Activated CD8-positive, alpha-beta memory T cell treated with anti-CD3 and anti-CD28 coated beads, Interleukin-2, amount 50 U/mL, for 48 hours (primary cell): ENCODE measurements at places on chromosomes 2 and 18.

- DNase-seq, result no peak
Measured at GRCh38 chr18:13412017-13412416, 193.5 kb downstream of the LDLRAD4 start.

GRCh38 chr2:154336201-154336600 lies 362.3 kb upstream of the KCNJ3 start:
- DNase-seq, result no peak

- DNase-seq, result no peak
Measured at GRCh38 chr2:212343167-212343566, 195.4 kb downstream of the ERBB4 start.

- no peak for DNase-seq
Measured at GRCh38 chr2:100817388-100817985, 2.5 kb upstream of the NPAS2 start.

DNA sequence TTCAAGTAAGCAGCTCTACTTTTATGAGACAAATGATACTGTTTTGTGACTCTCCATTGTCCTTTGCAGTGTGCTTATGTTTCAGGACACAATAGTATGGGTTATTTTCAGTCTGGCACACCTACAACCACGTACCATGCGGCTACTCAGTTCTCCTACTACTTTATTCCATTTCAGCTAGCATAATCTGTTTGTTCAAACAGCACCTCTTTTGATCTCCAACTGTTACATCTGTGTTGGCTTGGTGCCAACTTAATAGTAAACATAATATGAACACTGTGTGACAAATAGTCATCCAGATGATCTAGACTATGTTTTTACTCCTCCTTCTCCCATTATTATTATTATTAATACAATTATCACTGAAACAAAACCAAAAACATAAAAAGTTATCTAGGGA lies 40.5 kb downstream of the MYO3B start:
- DNase-seq, result no peak

- DNase-seq, result no peak
Measured at GRCh38 chr2:8652774-8653426, 29.0 kb upstream of the ID2 start.

DNA sequence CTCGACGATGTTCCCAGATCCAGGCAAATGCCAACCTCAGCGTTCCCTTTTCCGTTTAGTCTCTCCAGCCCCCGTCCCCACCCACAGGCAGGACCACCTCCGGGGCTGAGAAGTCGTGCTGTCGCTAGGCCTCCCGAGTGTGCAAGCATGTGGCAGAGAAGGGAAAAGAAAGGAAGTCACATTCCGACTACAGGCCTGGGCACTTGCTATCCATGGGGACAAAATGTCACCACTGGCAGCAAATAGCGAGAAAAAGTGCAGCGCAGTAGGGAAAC lies 420 bp downstream of the PIGN start:
- DNase-seq, result no peak

GRCh38 chr2:160010361-160011145 lies 51.9 kb downstream of the PLA2R1 start:
- no peak for DNase-seq

DNA sequence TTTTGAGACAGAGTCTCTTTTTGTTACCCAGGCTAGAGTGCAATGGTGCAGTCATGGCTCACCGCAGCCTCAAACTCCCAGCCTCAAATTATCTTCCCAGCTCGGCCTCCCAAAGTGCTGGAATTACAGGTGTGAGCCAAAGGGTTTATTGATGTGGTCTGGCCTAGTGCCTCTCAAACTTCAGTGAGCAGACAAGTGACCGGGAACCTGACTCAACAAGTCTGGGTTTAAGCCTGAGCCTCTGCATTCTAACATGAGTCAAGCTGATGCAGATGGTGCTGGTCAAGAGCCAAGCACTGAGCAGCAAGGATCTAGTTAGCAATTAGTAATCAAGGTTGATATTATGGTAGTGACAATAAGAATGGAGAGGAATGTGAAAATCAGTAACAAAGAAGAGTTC lies 21.3 kb downstream of the CDK15 start:
- DNase-seq, result no peak

- DNase-seq, result peak; percentile 45
Measured at GRCh38 chr2:176138526-176138922, 9.0 kb downstream of the HOXD8 start.

- no peak for DNase-seq
Measured at GRCh38 chr18:77567205-77567604, 317.6 kb downstream of the GALR1 start.

DNA sequence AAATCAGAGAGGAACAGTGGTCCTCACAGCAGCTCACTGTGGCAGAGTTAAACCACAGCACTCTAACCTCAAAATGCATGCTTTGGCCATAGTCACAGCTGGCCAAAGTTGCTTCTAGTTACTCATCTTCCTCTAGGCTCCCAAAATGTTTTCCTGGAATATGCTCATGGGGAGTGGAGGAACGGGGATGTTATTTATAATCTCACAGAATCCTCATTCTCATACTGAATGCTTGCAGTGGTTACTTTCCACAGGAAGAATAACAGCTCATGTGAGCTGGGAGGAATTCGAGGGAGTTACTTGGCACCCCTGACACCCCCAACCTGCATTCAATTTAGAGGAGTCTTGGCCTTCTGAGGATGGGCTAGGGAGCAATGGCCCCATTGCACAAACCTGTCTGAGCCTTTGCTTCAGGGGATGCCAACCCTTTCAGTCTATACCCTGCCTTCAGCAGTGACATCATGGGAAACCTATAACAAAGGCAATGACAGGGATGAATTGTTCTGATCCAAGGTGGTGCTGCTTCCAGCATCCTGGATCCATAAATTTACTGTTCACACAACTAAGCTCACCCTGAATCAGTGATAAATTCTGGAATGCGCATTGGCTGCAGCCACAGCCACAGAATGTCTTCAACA lies 22.4 kb upstream of the CCBE1 start:
- DNase-seq, result no peak

DNA sequence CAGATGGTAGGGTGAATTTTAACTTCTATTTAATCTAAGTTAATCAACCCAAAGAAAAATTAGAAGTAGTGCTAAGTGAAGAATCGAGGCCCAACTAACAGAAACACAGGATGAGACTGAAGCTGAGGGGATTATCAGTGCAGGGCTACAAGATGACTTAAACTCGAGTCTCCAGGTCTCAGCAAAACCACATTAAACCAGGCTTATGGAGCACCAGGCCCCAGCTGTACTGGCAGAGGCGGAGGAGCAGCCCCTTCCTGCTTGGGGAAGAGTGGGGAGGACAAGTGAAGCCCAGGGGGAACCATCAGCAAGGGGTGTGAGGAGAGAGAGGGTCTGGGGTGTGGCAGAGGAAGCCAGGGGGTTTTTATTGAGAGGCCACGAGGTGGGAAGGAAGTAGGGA lies 135.9 kb upstream of the EPAS1 start:
- no peak for DNase-seq

DNA sequence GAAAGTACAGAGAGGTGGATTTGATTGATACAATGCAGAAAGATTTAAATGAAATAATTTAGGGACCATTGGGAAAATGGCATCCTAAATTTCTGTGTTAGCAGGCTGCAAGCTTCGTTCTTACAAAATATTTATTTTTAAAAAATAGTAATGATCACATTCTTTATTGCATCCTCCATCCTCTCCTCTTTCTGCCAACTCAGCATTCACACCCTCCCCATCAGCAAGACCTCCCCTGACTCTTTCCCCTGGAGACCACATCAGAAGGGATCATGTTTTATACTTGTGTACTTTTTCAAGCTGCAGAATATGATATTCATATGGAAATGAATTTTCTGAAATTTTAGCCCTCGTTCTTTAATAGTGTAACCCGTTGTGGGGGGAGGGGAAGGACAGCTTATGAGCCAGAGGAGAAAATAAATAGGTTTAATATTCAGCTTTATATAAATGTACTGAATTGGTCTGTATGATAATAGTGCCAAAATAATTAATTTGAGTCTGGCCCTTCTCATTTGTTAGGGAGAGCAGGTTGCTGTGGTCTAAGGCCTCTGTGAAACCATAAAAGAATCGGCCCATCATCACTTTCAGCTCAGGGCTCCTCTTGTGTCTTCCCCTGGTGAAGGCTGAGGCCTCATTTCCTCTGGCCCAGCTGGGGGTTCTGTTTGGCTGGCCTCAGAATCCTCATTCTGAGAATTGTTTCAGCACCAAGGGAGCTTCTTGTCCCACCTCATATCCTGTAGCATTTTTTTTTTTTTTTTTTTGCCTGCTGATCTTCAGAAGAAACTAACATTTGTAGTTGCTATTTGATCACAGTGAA lies 330.8 kb downstream of the TXNL1 start:
- DNase-seq, result no peak

- DNase-seq, result no peak
Measured at GRCh38 chr2:144605231-144605840, 85.4 kb upstream of the ZEB2 start.

DNA sequence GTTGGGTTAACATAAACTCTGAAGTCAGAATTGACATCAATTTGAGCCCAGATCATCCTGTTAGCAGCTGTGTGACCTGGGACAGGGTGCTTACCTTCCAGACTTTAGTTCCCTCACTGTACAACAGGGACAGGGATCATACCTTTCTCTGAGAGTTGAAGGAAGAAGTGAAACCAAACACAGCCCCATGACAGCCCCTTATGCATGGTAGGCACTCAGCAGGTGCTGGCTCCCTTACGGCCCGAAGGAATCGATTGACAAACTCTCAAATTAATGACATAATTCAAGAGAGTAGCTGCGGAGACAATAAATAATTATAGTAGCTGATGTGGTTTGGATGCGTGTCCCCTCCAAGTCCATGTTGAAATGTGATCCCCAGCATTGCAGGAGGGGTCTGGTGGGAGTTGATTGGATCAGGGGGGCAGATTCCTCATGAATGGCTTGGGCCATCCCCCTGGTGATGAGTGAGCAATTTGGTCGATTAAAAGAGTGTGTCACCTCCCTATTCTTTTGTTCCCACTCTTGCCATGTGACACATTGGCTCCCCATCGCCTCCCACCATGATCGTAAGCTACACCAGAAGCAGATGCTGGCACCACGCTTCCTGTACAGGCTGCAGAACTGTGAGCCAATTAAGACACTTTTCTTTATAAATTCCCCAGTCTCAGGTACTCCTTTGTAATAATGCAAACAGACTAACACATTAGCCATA lies 72.4 kb downstream of the ODC1 start:
- DNase-seq, result no peak

DNA sequence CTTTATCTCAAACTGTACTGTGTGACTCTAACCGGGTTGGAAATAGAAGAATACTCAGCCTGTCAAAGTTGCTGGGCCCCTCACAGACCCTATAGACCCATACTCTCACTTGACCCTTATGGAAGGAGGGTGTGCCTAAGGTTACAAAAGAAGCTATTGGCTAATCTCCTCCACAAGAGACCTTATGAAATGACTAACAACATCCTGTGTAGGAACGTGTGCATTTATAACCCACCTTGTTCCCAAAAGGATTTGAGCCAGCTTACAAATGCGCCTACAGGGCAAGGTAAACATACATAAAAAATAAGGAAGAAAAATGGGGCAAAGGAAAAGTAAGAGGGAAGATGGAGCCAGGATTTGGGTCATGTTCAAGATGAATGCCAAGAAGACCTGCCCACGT lies 225.4 kb upstream of the SMAD2 start:
- no peak for DNase-seq

DNA sequence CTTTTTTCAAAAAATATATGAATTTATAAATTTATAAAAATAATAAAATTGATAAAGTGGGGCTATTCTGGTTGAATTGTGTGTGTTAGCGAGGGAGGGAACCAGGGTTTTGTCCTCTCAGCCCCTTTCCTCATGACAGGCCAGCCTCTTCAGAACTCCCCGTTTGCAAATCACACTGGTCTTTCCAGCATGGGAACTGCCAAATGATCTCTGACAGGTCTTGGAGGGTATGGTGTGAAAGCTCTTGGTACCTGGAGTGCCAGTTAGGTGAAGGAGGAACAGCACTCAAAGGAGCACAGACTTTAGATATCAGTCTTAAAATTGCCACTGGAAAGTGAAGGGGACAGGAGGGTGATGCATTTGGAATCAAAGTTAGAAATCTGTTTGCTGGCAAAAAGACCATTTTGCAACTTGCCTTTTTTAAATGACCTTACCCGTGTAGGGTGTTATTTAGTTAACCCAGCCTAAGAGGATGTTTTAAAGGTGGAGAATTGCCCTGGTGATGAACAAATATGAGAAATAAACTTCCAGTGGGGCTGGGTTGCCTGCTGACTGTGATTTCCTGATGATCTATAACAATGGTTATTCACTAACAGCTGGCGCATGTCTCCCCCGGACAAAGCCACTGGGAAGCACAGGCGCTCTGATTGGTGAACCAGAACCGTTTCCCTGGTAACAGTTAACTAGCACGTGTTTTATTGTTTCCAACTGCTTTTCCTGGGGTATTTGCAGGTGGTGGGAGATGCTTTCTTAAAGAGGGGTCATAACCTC lies 85.3 kb upstream of the EFEMP1 start:
- no peak for DNase-seq

GRCh38 chr2:106366204-106366885 lies 101.9 kb downstream of the RGPD3 start:
- DNase-seq, result no peak

GRCh38 chr2:175167076-175167791 lies 769 bp downstream of the ATF2 start:
- no peak for DNase-seq

- no peak for DNase-seq
Measured at GRCh38 chr2:187978356-187978755, 313.3 kb upstream of the GULP1 start.

DNA sequence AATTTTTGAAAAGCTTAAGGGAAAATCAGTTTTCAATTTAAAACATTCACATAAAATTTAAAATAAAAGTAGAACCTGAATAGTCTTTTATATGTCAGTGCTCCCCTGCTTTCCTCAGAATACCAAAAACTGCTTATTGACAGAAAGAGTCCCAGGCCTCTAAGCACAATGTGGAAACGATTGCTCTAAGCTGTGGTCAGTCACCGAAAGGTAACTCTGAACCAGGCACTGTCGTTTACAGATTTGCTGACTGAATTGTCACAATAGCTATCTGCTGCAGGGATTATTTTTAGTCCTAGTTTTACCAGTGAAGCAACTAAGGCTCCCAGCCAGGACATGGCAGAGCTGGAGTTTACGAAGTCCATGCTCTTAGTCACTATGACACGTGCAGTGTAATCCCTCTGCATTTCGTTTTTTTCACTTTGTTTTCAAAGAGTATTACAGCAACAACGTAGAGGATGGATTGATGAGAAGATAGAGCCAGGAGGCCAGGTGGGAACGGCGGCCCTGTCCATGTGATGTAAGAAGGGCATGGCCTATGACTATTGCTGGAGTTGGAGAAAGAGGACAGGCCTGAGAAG lies 28.1 kb upstream of the TMEM247 start:
- no peak for DNase-seq

DNA sequence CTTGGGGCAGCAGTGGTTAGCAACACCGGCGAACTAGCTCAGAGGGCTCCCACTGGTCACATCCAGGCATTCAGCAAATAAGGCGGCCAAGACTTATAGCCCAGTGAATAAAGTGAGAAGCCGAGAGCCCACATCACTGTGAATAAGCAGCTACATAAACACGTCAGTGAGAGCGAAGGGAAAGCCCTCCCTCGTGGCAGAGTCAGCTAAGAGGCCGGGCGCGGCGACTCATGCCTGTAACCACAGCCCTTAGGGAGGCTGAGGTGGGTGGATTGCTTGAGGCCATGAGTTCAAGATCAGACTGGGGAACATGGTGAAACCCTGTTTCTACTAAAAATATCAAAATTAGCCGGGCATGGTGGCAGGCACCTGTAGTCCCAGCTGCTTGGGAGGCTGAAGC lies 5.2 kb downstream of the D2HGDH start:
- peak; percentile 83 for DNase-seq
